LoVo (cell line): ENCODE measurements at places on chromosomes 16 and 17.

DNA sequence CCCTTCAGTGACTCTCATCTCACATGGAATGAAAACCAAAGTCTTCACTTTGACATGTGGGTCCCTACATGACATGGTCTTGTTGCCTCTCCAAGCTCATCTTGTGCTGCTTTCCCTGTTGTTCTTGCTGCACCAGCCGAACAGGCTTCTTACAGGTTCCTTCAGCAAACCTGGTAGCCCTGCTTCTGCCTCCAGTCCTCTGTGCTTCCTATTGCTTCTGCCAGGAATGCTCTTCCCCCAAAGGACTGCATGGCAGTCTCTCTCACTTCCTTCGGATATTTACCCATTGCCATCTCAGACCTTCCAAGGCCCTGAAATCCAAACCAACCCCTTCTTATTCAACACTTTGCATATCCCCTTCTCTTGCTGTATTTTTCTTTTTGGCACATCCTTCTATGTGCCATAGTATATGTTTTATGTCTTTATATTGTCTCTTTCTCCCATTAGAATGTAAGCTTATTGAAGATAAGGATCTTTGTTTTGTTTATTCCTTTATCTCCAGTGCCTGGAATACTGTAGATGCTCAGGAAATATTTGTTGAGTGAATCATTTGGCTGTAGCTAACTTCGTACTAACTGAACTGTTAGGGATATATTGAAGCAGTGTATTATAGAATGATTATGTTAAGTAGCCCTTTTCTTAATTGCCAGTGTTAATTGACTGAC, 57.9 kb upstream of the SLC12A3 start:
- DNase-seq: peak; percentile 14

GRCh38 chr17:8964801-8965393, 610 bp downstream of the PIK3R5 start:
- no peak for DNase-seq

- DNase-seq: no peak
These were observed 1.4 kb upstream of the RAC3 start for GRCh38 chr17:82029990-82030469.

DNA sequence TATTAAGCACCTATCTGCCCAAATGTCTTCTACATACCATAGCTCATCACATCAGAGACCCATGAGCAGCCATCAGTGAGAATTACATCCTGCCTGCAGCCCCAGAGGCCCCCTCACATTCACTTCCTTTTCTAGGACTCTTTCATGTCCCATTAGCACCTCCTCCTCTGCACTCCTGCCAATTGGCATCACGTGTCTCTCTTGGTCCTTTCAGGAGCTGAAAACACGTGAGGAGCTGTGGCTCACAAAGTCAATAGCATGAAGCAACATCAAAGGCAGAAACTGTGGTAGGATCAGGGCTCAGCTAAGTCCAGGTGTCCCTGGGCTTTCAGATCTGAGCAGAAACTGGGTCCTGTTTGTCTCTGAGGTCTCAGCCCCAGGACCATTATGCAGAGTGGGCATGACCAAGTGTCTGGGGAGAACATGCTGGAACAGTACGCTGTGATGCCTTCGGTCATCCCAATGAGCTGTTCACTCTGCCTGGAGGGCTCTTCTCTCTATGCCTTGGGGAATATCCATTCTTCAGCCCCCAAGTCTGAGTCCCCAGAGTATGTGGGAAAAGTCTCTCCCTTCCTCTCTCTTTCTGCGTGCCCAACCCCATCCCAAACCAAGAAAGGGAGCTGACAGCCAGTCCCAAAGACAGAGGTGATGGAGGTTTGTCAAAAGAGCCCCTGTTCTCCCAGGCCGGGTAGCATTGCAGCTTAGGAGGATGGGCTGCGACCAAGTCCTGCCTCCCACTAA, 457.0 kb upstream of the CDH5 start:
- DNase-seq: no peak

GRCh38 chr17:66481271-66481670, 178.9 kb downstream of the PRKCA start:
- DNase-seq: no peak

- DNase-seq: no peak
These were observed 121.7 kb upstream of the NLRP1 start for GRCh38 chr17:5705876-5706576.

DNA sequence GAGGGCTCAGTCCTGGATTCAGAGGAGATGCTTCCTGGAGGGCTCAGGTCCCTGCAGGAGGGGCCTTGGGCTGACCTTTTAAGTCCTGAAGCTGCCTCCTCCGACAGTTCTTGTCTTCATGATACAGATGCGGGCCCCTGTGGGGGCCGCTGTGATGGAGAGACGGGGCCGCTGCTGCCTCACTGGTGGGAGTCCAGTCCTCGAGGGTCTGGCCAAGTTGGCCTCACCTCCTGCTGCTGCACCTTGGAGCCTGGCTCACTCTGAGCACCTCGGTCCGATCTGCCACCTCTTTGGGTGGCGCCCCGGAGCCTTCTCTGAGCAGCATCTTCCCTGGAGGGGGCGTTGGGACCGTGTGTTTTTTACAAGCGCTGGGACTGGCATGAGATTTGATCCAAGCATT, 79.1 kb downstream of the KLHDC4 start:
- DNase-seq: no peak

GRCh38 chr17:69761767-69762321, 313.2 kb upstream of the KCNJ16 start:
- DNase-seq: peak; percentile 78

GRCh38 chr17:44990994-44991393, 22.9 kb upstream of the C1QL1 start:
- DNase-seq: no peak

- DNase-seq: no peak
These were observed 318.6 kb downstream of the PMP22 start for GRCh38 chr17:14946481-14946880.

DNA sequence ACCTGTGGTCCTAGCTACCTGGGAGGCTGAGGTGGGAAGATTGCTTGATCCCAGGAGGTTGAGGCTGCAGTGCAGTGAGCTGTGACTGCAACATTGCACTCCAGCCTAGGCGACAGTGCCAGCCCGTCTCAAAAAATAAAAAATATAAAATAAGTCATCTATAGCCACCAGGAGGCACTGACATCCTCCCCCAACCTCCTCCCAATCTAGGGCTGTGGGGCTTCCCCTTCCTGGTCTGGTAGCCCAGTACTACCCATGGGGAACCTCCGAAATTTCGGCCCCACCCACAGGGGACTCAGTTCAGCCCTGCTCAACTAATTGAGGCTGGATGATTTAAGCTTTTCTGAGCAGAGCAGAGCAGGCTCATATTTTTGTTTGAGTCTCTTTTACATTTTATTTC, 3.2 kb downstream of the ZSCAN10 start:
- no peak for DNase-seq

- DNase-seq: no peak
These were observed at the start of gene CDH16 for GRCh38 chr16:66918803-66919568. Gene CDH16, minus strand, starts transcription at chr16:66918885. Its CDS starts 820 bp downstream, at chr16:66918065.

DNA sequence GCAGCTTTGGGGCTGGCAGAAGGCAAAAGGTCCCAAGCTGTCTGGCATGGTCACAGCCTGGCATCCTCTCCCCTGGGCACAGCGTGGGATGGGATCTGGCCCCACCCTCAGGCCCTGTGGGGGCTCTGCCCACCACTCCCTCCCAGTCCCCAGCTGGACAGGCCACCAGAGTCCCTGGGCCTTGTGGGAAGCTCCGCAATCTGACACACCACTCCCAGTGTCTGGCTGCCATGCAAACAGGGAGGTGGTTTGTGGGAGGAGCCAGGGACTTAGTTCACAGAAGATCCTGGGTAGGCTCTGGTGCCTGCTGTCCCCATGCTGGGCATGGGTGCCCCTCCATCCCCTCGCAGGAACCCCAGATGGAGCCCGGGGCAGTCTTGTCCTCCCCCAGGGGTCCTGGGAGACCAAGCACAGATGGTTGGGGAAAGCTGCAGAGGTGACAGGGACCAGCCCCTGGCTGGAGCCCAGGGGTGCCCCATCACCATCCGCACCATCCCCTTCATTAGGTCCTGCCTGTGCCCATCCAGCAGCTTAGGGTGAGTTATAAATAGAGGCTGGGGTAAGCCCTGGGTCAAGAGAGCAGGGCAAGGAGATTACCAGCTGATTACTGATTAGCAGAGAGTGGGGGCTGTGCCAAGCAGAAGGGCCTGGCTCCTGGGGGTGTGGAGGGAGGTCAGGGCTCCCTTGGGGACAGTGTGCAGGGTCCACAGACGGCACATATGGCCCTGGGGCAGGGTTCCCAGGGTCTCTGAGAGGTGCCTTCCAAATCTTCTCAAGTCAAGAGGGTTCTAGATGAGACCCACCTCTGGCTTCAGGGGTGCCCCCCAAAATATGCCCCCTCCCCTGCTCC, 6.2 kb downstream of the FSCN2 start:
- no peak for DNase-seq

DNA sequence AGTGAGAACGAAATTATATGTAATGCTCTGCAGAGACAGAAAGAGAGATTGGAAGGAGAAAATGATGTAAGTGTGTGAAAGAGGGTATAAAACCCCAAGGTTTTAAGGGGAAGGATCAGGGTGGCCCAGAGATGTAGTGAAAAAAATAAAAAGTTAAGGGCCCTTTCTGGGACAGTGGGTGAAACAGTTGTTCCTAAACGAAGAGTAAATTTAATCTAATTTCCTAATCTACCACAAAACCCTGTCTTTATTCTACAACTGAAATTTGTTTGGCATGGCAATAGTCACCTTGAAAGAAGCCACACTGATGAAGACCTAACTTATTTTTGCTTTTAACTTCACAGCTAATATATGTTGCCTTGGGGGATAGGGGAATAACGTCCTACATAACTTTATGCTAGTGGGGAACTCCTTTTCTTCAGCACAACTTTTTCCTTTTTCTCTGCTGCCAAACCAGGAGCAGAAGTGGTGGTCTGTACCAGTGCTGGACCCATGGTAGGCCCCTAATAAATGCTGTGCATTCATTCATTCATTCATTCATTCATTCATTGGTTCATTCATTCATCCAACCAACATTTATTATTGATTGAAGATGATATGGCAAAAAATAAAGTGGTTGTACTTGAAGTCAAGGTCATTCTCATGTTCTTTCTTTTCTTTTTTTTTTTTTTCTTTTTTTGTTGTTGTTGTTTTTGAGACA, 25.4 kb downstream of the CALCOCO2 start:
- DNase-seq: no peak
